ENCODE measurements at places on chromosomes 6 and 20.
A peak's percentile ranks its signal among the peaks of the same experiment; 100 is the strongest.

DNA sequence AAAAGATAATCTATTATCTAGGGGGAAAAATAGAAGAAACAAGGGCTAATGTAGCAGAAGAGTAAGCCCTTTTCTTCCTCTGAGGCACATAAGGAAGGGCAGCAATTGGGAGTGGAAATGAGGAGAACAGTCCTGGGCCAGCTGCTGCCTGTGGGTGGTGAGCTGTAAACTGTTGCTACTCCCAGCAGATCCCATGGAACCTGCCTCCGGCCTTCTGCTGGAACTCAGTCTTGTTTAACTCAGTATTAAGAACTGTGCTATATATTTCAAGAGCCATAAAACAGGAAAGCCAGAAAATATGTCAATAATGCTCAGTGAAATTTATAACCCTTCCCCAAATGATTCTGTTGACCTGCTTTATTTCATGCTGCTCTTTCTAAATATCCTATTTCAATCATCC is 464.2 kb downstream of the COL12A1 start:
- H3K4me3 ChIP-seq, result no peak overlapping the region
- no peaks in the 10 kb centered on the region for H3K36me3 ChIP-seq
- H3K27ac ChIP-seq, result no peak overlapping the region
- DNase-seq, result no peak
- no peaks in the 10 kb centered on the region for H3K27me3 ChIP-seq
- peaks cover 6% of the 10 kb centered on the region for H3K4me1 ChIP-seq

DNA sequence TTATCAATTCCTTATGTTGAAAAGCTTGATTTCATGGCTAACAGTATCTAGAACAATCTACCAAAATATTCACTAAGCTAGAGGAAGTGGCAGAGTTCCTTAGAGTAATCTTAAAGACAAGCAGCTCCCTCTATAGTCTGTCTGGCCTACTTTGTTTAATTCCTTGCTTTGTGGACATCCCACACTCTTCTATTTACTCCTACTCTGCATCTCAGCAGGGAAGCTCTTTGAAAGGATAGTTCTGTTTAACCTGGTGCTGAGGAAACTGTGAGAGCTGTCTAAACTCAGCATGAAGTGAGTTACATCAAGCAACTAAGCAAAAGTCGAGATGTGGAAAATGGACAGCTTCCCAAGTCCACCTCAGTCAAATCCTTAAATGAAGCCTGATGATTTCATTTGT is 4.3 kb downstream of the REV3L start:
- no peaks in the 10 kb centered on the region for H3K27me3 ChIP-seq
- H3K4me3 ChIP-seq, result peak overlapping the region; percentile 71
- DNase-seq, result no peak
- peaks cover 30% of the 10 kb centered on the region for H3K4me1 ChIP-seq
- peak overlapping the region; percentile 20 for H3K27ac ChIP-seq

DNA sequence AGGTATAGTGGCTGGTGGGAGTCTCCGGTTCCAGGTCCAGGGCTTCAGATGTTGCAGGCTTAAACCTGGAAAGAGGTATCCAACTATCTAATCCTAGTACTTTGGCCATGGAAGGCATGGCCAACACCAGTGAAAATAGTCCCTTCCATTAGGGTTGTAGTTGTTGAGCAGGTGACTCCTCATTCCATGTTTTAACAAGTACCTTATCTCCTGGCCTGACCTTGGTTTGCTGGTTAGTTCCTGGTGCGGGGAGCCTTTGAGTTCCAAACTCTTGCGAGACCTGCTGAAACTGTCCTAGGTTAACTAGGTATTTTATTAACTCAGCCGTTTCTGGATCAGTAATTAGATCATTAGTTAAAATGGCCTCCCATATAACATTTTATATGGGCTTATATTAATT is 165.1 kb upstream of the PROKR2 start:
- no peak for DNase-seq
- no peak overlapping the region for H3K4me3 ChIP-seq
- no peak overlapping the region for H3K27ac ChIP-seq

DNA sequence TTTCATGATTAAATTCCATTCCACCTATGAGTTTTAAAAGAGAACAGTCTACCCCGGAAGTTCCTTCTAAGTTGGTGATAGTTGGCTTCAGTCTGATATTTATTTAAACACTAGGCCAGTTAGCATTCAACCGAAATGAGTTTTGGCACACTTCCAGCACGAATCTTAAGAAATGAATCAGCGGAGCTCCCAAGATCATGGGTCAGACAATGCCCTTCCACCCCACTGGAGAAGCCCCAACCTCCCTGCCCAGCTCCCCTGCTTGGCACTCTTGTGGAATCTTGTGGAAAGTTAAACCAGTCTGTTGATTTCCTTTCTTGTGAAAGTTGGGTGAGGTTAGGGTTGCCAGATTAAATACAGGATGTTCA is 64.3 kb downstream of the MKKS start:
- H3K27me3 ChIP-seq, result peaks cover 3% of the 10 kb centered on the region
- H3K27ac ChIP-seq, result no peak overlapping the region
- DNase-seq, result no peak
- no peaks in the 10 kb centered on the region for H3K36me3 ChIP-seq
